Activated T-cell treated with anti-CD3 and anti-CD28 coated beads, Interleukin-2, amount 50 U/mL, for 4 hours (primary cell): ENCODE measurements at places on chromosomes 7 and 10. TPM values are rescaled to one million over a fixed set of nuclear protein-coding genes. Genes with fewer than 3 reads are reported as not detected.

The SPDYE11 gene
- total RNA-seq, result not detected

The CHAT gene
- total RNA-seq, result not detected

The SH2D4B gene
- 0.22 TPM for total RNA-seq

The ATXN7L1 gene
- 2.5 TPM for total RNA-seq

GRCh38 chr10:57338823-57339558, 928.7 kb downstream of the IPMK start:
- DNase-seq, result no peak

GRCh38 chr7:92255308-92255707, 9.5 kb downstream of the ANKIB1 start:
- no peak for DNase-seq

- no peak for DNase-seq
Measured at GRCh38 chr10:29751684-29752083, 116.9 kb upstream of the SVIL start.

GRCh38 chr10:12308057-12308456, 41.3 kb upstream of the CAMK1D start:
- no peak for DNase-seq

- no peak for DNase-seq
Measured at GRCh38 chr7:140604760-140605159, 35.9 kb downstream of the DENND2A start.

- DNase-seq, result no peak
Measured at GRCh38 chr10:47282657-47283018, 17.4 kb upstream of the GDF10 start.

GRCh38 chr10:118017071-118017740, 29.5 kb downstream of the RAB11FIP2 start:
- DNase-seq, result no peak

DNA sequence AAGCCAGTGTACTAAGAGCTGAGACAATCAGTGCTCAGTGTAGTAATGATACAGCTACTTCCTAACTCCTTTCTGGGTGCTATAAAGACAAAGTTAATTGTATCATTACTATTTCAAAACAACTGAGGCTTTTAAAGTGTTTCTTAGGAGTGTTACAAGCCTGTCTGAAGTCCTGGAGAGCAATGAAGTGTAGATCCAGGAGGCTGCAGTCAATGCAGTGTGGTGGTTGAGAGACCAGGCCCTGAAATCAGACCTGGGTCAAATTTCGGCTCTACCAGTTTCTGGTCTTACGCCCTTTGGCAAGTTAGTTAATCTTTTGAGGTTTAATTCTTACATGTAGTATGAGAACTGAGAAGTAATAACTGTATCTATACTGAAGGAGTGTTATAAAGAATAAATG, 387.0 kb downstream of the SDK1 start:
- DNase-seq, result no peak

DNA sequence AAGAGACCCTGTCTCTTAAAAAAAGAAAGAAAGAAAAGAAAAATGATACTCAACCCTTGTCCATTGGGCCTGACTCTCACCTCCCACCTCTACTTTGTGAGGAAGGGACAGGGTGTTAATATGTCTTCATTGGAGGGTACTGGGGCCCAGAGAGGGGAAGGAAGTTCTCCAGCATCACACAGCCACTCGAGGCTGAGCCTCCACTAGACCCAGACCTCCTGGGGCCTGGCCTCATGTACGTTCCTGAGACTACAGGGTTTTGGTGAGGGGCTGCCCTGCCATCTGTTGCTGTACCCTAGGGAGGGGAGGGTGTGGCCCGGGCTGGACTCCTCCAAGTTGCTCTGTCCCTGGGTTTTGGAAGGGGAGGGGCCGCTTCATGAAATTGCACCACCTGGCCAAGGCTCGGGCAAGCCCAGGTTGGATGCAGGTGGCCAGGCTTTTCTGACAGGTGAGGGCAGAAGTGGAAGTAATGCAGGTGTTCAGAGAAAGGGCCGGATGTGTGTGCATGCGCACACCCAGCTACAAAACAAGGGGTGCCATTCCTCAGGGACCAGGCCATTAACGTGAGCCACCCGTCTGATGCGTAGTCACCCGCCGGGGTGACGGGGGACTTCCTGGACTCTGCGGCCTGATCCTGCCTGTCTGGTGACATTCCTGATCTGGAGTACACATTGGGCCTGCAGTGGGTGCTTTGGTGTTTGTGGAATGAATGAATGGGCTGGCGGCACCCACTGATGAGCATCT, 21.7 kb downstream of the GTF2IRD1 start:
- no peak for DNase-seq

- DNase-seq, result no peak
Measured at GRCh38 chr10:29273478-29273877, 15.4 kb upstream of the LYZL1 start.

GRCh38 chr10:28661035-28661434, 16.3 kb upstream of the BAMBI start:
- DNase-seq, result no peak

DNA sequence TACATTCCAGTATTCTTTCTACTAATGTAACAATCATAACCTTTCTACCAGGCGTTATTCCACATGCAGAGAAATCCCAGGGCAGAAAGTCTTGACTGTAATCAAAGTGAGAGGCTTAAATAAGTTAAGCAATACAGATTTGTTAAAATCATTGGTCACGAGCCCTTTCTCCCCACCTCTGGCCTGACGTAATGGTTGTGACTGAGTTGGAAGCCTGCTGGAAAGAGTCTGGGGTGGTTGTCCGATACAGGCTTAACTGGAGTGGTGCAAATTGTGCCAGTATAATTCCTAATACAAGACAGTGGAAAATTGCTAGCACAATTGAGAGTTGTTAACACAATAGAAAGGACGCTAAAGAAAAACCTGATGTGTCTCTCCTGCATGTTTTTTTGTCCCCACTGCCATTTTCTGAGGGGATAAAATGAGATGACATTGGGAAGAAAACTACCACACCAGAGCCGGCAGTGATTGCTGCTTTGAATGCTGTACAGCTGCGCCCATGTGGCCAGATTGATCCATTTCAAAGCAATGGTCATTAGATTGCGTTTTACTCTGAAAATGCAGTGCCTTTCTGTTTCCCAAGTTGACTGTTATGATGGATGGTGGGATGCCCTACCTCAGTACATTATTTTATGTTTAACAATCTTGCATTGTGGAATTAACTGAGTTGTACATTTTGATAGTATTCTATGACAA, 190.8 kb downstream of the POU6F2 start:
- no peak for DNase-seq
